ENCODE measurements at places on chromosomes 13 and 19. TPM values are rescaled to one million over a fixed set of nuclear protein-coding genes. Genes with fewer than 3 reads are reported as not detected.

The SMIM44 gene
- total RNA-seq, result not detected

The BRME1 gene
- total RNA-seq, result 0.71 TPM

The ZNF44 gene
- total RNA-seq, result 4.0 TPM

The TSSK6 gene
- total RNA-seq, result 1.7 TPM

The FARP1 gene
- total RNA-seq, result 5.0 TPM

The DMAC2 gene
- total RNA-seq, result 61.0 TPM

The TNNI3 gene
- total RNA-seq, result 6.2 TPM

The FFAR2 gene
- total RNA-seq, result not detected

The SHISA7 gene
- total RNA-seq, result not detected

The DCT gene
- total RNA-seq, result not detected

The SKA3 gene
- total RNA-seq, result not detected

The ZNF816 gene
- total RNA-seq, result 1.0 TPM

The CCNA1 gene
- not detected for total RNA-seq

The HAUS8 gene
- total RNA-seq, result 3.1 TPM

The MEIOSIN gene
- total RNA-seq, result not detected

The GIPR gene
- total RNA-seq, result not detected

The PRR12 gene
- 3.7 TPM for total RNA-seq

The CEACAM16 gene
- not detected for total RNA-seq

The ZNF578 gene
- 0.63 TPM for total RNA-seq

The CD33 gene
- not detected for total RNA-seq

The TMEM150B gene
- not detected for total RNA-seq

The N4BP2L1 gene
- 6.5 TPM for total RNA-seq

The ZNF835 gene
- total RNA-seq, result 0.27 TPM

The IFNL1 gene
- not detected for total RNA-seq

Measured in gastrocnemius medialis (tissue), 4 donors.